ENCODE measurements at places on chromosomes 16 and 17.

GRCh38 chr17:39706921-39707337, 7.1 kb downstream of the ERBB2 start:
- DNase-seq = no peak

DNA sequence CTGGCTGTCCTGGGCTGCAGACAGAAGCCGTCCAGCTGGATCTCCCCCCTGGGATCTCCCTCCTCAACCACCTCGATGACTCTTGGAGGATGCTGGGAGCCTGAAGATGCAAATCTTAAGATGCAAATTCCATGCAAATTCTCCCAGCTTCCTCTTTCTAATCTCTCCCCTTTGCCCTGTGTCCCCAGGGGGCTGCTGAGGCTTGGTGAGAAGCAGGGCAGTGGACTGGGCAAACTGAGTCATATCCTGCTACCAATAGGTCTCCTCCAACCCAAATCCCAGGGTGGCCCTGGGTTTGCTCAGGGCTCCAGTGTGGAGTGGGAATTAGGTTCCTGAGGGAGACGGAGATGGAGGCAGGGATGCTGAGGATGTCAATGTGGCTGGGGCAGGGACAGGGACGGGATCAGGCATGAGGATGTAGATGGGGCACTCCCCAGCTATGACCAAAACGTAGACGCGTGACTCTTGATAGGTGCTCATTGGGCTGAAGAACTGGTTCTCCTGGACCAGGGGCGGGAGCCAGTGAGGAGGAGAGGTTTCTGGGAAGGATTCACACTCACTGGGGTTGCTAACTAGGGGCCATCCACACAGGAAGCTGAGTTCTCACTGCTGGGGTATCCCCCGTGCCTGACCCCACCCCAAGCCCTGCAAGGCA, 3.6 kb upstream of the ALOX12B start:
- DNase-seq = no peak

DNA sequence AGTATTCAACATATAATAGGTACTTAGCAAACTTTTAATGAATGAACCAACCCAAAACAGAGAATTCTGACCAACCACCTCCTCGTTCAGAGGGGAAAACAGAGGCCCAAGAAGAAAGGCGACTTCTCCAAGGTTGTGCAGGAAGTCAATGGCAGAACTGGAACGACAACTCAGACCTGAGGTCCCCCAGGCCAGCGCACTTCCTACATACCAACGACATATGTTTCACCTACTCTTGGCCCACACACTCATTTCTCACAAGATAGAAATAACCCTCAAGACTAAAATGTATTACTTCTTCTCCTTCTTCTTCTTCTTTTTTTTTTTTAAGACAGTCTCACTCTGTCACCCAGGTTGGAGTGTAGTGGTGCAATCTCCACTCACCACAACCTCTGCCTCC, 14.4 kb downstream of the CHCT1 start:
- no peak for DNase-seq

GRCh38 chr16:85123891-85124635, 11.8 kb upstream of the CIBAR2 start:
- no peak for DNase-seq

GRCh38 chr17:7959503-7960253, 27.7 kb downstream of the CNTROB start:
- no peak for DNase-seq

DNA sequence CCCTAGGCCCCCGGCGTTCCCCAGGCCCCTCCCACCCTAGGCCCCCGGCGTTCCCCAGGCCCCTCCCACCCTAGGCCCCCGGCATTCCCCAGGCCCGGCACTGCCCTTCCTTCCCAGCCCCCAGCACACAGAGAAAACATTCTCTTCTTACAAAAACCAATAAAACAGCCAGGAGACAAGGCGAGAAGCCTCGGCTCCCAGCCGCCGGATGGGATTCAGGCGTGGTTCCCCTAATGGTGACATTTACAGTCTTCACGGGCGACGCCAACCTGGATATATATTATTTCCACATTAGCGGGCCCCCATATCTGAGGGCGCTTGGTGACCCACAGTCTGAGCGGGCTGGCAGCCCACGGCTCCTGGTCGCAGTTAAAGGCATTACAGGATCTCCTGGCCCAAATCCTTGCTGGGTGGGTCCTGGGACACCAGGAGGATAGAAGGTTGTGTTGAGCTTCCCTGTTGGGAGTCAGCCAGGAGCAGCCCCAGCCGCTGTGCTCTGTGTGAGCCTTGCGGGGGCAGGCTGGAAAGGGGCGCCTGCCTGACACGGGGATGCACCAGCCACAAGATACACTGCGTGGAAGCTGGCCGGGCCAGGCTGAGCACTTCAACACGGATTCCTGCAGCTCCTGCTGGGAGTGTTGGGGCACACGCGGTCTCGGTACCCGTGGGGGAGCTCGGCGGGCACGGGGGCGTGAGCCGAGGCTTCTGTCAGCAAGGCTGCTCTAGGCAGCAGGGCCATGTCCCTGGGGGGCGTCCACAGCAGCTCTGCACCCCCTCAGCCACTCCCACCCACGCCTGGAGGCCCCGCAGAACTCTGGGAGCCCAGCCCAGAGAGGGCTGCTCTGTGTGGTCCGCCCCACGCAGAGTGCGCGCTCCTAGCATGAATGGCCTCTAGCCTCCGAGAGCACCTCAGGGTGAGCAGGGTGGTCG, 83.7 kb downstream of the LMF1 start:
- no peak for DNase-seq

DNA sequence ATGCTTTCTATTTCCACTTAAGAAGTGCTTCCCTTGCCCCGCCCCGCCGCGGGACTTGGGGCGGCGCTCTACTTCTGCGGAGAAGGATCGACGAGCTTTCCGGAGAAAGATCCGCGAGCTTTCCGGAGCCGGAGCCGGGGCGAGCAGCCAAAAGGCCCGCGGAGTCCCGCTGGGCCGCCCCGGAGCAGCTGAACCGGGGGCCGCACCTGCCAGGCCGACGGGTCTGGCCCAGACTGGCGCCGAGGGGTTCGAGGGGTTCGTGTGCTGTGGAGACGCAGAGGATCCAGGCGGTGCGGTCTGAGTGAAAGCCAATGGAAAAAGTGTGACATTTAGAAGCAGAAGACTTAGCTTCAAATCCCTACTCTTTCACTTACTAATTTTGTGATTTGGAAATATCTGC, 50.8 kb downstream of the TBC1D26 start:
- DNase-seq = no peak

Measured in NCI-H2171 treated with DMSO at 0.1 percent for 48 hours (cell line).